ENCODE measurements at places on chromosomes 3 and 15.

- peak; percentile 67 for DNase-seq
Measured at GRCh38 chr15:63497642-63498467, 6.5 kb upstream of the USP3 start.

- DNase-seq = no peak
Measured at GRCh38 chr3:188152660-188153436, 1.1 kb upstream of the LPP start.

- DNase-seq = no peak
Measured at GRCh38 chr3:55329849-55330248, 157.3 kb downstream of the WNT5A start.

GRCh38 chr15:61184431-61184830, 44.7 kb downstream of the RORA start:
- DNase-seq = no peak

GRCh38 chr3:142618917-142619461, 22.8 kb downstream of the PLS1 start:
- no peak for DNase-seq

DNA sequence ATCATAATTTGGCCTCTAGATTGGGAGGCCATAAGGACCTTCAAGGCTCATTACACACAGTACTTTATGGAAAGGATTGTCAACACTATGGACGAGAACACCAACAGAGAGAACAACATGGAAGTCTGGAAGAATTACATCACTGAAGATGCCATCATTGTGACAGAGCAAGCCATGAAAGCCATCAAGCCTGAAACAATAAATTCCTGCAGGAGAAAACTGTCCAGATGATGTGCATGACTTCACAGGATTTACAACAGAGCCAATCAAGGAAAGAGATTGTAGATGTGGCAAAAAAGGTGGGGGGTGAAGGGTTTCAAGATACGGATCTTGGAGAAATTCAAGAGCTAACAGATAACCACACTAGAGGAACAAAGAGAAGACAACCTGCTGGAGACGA, 15.9 kb downstream of the IL17RB start:
- DNase-seq = no peak

DNA sequence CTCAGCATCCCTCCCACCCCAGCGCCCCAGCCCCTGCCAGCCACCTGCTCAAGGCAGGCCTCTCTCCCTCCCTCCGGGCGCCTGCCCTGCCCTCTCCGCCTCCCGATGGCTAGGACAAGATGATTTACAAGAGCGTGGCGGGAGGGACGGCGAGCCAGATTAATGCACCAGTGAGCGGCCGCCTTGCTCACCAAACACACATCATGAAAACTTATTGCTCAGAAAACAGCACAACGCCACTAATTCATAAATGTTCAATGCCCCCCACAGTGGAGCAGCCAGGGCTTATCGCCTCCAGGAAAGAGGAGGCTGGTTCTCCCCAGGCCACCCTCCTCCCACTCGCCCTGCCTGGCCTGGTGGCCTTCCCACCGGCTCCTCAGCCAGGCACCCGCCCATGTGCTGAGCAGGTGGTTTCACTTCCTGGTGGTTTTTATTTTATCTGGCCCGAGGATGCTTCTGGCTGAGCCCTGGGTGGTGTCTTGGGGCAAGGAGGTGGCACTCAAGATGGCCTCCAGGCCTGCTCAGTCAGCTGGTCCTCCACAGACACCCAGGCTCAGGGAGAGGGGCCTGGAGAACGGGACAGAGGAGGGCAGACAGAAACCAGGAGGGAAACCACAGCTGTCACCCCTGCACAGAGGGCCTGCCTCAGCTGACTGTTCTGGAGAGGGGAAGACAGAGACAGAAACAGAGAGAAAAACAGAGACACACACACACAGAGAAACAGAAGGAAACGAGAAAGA, 284.9 kb downstream of the UACA start:
- DNase-seq = no peak

DNA sequence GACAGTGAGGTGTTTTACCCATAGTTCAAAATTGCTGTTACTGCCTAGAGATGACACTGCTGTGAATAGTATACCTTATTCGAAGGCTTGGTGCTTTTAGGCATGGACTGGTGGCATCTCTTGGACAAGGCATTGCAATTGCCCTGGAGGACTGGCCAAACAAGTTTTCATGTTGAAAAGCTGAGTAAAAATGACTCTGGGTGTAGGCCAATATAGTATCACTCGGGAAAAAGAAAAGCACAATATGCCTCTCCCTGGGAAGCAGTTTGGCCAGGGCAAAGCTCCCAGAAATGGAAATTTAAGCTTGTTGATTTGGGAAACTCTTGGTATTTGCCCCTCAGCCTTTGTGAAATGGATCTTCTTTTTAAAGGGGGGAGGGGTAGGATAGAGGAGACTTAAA, 54.8 kb downstream of the ZNF609 start:
- no peak for DNase-seq

DNA sequence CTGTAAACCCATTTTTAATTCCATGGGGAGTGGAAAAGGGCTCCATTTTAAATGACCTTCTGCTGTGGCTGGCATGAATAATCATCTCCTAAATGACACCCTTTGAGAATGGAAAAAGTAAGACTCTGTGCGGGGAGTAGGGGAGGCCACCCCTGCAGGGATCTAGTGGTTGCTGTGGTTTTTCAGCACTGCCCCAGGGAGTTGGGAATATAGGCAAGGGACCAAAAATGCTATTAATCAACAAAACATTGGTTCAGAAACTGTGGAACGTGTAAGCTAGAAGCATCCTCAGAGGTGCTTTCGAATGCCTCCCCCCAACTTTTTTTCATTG, 30.1 kb upstream of the ADAMTS7 start:
- DNase-seq = no peak

DNA sequence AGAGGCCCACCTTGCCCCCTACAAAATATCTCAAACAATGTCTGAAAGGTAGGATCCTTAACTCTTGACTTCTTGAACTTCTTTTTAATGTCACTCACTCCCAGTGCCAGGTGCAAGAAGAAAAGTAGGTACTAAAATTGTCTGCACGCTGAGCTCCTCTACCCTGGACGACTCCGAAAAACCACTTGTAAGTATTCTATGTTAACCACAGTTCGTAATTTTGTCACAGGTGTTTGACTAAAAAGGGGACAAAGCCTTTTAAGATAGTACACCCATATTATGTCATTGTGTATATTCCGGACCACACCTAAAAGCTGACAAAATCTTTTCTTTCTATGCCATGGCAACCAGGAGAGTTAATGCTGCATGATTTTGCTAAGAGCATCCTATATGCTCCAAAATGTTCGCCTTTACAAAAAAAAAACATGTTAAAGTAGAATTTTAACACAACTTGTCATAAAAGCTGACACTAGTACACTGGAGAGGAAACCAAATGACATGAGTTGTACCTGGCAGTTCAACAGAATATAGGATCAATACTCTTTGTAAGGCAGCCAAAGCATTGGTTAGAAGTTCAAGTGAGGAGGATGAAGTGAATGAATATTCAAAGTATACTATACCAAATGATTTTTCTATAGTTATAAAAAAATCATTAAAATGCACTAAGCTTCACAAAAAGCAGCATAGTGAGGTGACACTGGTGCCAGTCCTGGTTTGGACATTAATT, 210.5 kb downstream of the FOXP1 start:
- peak; percentile 42 for DNase-seq

DNA sequence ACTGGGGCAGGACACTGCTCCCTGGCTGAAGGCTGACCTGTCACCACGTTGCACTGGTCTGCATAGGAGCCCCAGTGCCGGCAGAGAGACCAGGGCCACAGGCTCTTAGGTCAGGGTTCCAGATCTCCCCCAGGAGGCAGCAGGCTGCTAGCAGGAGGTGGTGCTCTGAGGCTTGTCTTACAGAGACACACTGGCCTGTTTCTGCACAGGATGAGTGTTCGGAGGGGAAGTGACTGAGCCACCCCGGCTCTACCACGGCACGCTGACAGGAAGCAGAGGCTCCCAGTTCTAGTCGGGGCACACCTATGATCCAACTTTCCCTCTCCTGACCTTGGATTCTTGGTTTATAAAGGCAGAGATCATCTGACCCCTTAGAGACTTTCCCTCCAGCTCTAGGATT, 8.6 kb downstream of the FBXL22 start:
- DNase-seq = peak; percentile 57

- DNase-seq = no peak
Measured at GRCh38 chr3:26522919-26523318, 99.7 kb upstream of the LRRC3B start.

- DNase-seq = no peak
Measured at GRCh38 chr15:80199869-80200268, 47.1 kb downstream of the FAH start.

DNA sequence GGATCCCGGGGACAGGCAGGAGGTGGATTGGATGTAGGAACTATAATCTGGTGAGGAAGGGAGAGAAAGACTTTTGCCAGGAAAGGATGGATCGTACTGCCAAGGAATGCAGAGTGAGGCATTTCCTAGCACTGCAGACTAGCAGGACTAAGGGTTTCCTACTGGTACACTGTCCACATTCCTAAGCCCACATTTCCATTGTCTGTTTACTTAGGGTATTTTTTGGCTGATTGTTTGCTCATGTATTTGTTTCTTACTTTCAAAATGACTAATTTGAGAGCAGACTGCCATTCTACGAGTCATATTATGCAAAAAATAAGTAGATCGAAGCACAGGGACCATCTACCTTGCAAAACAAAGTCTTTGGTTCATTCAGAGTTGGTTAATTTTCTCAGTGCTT, 1029.5 kb upstream of the NR2F2 start:
- no peak for DNase-seq

DNA sequence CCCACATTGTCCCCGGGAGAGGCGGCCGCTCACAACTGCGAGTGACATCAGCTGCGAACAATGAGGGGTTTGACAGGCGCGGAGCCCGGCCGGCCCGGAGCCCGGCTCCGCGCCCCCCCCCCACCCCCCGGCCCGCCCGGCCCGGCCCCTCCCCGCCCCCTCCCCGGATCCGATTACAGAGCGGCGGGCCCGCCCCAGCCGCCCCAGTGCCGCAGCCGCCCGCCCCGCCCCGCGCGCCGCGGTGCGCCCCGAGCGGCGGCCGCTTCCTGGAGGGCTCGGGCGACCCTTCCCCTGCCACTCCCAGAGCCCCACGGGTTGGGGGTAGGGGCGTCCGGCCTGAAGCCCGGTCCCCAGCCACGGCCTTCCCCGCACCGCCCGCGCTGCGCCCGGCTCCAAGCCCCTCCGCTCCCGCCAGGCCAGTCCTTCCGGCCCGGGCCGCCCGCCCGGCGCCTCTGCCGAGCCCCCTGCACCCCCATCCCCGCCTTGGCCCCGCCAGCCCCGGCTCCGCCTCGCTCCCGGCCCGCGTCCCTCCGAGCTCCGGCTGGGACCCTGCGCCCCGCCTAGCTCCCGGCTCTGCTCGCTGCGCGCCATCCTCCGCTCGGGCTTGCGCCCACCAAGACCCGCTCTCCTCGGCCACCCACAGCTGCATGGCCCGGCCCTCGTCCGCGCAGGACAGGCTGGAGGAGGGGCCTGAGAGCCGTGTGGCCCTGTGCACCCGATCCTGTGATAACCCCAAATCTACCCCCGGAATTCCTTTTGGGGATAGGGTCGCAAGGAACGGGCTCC, at the start of gene PCBP4:
TSS of gene PCBP4 (minus strand) at position 71 of the 786 bp plus-strand sequence. CDS start 6,214 bp downstream, outside the sequence.
- no peak for DNase-seq

DNA sequence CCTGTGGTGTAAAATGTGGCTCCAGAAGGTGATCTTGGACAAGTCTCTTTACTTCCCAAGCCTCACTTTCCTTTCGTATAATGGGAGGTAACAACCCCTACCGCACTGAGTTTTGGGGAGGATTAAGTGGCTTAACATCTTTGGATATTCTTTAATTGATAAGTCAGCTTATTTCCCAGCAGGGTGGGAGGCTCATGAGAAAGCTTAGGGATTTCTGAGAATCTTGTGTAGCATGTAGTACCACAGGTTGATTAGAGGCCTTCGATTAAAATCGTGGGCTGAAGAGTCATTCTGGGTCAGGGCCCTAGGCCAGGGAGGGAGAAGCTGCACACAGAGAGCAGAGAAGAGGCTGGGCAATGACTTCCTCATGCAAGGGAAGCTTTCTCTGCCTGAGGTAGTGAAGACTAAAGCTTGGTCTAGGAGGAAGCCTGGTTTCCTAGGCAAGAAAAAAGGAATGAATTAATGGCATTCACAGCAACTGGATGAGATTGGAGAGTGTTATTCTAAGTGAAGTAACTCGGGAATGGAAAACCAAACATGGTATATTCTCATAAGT, 1.5 kb upstream of the NMNAT3 start:
- no peak for DNase-seq

DNA sequence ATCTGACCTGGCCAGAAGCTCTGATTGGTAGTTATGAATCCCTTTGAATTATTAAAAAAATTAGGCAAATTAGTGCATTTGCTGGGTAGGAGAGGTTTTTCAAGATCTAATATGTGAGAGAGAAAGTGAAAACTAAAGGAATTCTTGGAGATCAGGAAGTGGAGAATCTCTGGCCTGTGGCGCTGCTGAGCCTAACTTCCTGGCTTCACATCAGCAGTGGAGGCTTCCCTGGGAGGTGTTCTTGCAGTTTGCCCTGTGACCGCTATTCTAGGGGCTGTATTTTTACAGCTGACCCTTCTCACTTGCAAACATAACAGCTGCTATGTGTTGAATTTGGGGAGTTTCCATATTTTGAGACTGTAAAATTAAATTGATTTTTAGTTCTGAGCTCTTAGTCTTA, 166.4 kb downstream of the ATG7 start:
- no peak for DNase-seq

DNA sequence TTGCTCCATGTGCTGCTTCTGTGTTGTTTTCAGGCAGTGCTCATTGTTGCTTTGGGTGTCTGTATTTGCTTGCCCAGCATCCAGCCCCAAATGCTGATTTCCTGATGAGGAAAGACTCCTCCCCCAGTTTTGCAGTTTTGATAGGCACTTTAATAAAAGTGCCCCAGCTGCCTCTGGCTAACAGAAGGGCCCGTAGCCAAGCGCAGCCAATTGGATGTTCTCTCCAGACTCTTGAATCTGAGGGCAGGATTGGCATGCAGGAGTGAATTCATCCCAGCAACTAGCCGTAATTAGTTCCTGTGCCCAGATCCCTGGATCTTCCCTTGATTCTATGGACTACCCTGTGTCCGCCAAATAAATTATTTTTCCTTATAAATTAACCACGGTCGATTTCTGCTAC, 14.8 kb upstream of the SEMA5B start:
- no peak for DNase-seq

DNA sequence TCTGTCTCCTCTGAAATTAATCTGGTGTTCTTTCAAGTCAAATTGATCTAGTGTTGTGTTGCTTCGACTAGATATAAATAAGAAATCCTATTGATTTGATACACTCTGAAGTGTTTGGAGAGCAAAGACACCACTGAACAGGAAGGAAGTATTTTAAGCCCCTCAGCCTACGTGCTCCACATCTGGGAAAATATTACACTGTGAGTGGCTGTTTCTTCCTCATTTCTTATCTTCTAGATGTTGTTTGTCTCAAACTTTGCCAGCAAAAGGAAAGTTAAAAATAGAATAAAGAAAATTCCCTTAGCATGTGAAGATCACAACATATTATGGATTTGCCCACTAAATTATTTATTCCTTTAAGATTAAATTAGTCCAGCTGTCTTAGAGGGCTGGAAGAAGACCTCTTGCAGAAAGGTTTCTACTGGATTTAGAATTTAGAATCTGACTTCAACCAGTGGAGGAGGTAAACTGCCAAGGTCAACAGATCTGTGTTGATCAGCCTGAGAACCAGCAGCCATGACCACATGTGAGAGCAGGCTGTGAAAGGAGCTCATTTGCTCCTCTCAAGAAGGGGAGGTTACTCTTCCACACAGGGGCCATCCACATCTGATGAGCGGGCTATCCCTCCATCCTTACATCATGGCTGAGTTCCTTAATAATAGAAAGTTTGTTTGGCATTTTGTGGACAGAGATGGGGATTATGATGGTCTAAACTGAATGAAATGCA, 46.3 kb upstream of the ACKR4 start:
- no peak for DNase-seq

GRCh38 chr3:46896386-46896785, 18.9 kb downstream of the PTH1R start:
- no peak for DNase-seq

GRCh38 chr3:138180375-138181029, 5.8 kb upstream of the DBR1 start:
- DNase-seq = peak; percentile 68

Data from naive thymus-derived CD8-positive, alpha-beta T cell (primary cell).